ENCODE measurements at places on chromosomes 13 and 19. TPM values are rescaled to one million over a fixed set of nuclear protein-coding genes. Genes with fewer than 3 reads are reported as not detected.

Gene ZNF793
- total RNA-seq: 34.9 TPM

Gene MUC16
- not detected for total RNA-seq

Gene PALM3
- 4.9 TPM for total RNA-seq

Gene POMP
- total RNA-seq: 43.8 TPM

Gene ZNF480
- 11.1 TPM for total RNA-seq

Gene CDK8
- total RNA-seq: 27.5 TPM

Gene CLIP3
- total RNA-seq: 49.4 TPM

Gene FARP1
- total RNA-seq: 79.2 TPM

Gene GIPC3
- total RNA-seq: 0.25 TPM

Gene HSD17B14
- total RNA-seq: 1.7 TPM

Gene CRB3
- total RNA-seq: 0.25 TPM

Gene C19orf85
- not detected for total RNA-seq

Gene RNF17
- total RNA-seq: not detected

Gene PLIN5
- 1.2 TPM for total RNA-seq

Gene PROZ
- not detected for total RNA-seq

Gene PGLYRP2
- total RNA-seq: not detected

Gene APOC4
- not detected for total RNA-seq

Gene MISP3
- 1.7 TPM for total RNA-seq

Gene SELENOV
- not detected for total RNA-seq

Gene NCAN
- total RNA-seq: 238 TPM

Gene DGKH
- 12.8 TPM for total RNA-seq

Gene CACNG8
- total RNA-seq: 7.6 TPM

Gene CCL25
- total RNA-seq: 0.25 TPM

Gene FAM216B
- 0.74 TPM for total RNA-seq

Gene SMARCA4
- total RNA-seq: 88.8 TPM
